ENCODE measurements at places on chromosomes 4 and X.

DNA sequence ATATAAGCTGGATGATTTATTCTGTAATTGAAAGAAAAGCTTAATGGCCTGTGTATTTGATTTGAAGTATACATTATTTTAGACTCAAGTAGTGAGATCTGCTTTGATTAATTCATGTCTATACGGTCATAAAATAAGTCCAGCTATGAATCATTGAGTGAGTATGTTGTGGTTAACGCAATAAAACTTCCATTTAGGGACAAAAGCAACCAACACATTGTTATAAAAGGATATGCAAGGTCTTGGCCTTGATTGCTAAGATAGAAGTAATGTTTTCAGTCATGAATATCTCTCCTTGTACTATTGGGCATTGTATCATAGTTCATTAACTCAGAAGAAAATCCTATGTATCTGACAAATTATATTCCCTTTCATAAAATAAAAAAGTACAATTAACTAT is 162.1 kb downstream of the EPHA5 start:
- no peak for DNase-seq

DNA sequence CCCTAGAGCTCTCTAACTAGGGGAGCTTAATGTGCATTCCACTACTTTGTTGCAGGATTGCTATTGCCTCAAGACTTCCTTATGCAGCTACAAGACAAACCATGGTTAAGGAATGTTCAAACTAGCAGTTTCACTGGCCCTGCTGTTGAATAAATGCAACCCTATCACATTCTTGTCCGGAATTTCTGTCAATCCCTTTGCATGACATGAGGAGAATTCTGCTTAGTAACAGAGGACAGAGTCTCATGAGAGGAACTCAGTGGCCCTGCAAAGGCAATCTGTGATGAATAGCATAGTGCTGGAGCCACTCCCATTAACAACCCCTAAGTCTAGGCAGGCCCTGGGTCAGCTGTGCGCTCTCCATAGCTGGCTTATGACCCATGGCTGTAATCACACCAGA is 30.7 kb upstream of the SGMS2 start:
- no peak for DNase-seq

DNA sequence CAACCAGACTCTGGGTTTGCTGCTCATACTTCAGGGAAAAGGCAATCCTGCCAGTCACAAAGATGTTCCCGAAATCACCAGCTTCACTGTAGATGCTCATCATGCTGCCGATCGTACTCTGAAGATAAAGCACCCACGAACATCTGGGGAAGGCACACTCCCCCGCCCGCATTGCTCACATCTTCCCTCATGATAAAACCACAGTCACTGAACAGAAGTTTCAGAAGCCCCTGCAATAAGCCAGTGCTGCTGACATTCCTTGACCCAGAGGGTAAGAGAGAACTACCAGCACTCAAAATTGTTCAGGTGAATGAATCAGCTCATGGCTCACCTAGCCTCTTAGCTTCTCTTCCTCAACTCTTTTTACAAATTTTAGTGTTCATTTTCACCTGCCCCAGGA is 43.1 kb downstream of the SRPX2 start:
- no peak for DNase-seq

GRCh38 chr4:36081185-36081584 is 163.1 kb downstream of the ARAP2 start:
- peak; percentile 17 for DNase-seq

DNA sequence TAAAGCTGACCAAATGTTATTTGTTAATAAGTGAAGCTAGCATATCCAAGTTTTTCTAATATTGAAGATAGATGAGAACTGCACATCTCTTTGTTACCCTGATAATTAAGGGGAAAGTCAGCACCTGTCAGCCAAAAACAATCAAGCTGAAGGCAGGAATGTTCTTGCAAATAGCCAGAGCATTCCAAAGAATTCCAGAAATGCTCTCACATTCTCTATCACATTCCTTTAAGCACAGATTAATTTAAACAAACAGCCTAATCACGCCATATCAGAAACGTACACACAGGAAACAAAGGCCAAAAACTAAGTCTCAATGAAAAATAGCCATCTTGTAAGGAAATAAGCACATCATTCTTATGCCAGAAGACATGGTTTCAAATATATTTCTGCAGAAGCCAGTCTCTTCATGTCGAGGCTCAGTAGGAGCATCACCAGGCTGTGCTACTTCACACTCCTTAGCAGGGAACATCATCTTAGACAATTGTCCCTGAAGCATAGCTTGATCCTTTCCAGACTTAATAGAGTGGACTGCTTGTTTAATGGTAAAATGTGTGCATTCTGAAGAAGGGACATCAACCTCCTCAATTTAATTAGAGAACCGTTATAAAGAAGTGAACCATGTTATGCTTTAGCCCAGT is 252.9 kb upstream of the TTC29 start:
- no peak for DNase-seq

- DNase-seq = no peak
Observed at GRCh38 chr4:144799486-144799885, 153.5 kb downstream of the HHIP start.

- peak; percentile 11 for DNase-seq
Observed at GRCh38 chrX:153598541-153599191, at the start of gene CCNQ. Gene CCNQ, minus strand, starts transcription at chrX:153599139. Its CDS starts 66 bp downstream, at chrX:153599073.

GRCh38 chr4:973431-974397 is at the start of gene DGKQ:
Gene DGKQ, minus strand, starts transcription at chr4:973569. Its CDS starts 87 bp downstream, at chr4:973482.
- DNase-seq = peak; percentile 84

- no peak for DNase-seq
Observed at GRCh38 chr4:155974476-155974749, 20.7 kb upstream of the CTSO start.

DNA sequence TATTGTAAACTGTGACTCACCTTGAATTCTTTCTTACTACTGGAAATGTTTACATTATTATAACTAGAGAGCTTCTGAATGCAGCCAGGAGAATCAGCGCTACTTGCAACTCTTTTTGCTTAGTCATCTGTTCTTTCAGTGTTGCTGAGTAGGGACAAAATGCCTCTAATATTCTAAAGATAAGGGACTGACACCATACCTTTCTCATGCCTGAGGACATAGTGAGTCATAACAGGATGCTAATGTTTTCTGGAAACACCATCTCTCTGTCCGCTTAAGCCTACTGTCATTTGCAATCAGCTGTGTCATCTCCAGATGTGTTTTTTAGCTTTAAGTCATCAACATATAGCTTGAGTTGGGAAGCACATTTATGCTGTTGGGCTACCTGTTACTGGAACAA is 108.3 kb downstream of the QRFPR start:
- no peak for DNase-seq

GRCh38 chrX:10525381-10526120 is 94.8 kb downstream of the MID1 start:
- no peak for DNase-seq

GRCh38 chr4:42541647-42542046 is 115.3 kb downstream of the ATP8A1 start:
- DNase-seq = no peak

- no peak for DNase-seq
Observed at GRCh38 chr4:127604949-127605709, 27.6 kb upstream of the INTU start.

DNA sequence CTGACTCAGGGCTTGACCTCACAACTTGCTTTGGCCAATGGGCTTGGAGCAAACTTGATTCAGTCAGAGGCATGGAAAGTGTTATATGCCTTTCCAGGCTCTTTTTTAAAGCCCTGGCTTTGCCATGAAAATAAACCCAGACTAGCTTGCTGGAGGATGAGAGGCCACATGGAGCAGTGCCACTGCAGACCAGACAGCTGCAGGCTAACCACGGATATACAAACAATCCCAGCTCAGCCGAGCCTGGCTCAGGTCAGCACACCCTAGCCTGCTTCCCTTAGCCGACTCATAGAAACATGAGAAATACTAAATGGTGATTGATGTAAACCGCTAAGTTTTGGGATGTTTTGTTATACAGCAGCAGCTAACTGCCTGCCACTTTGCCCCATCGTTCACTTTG is 345.1 kb downstream of the ARHGAP10 start:
- DNase-seq = no peak

DNA sequence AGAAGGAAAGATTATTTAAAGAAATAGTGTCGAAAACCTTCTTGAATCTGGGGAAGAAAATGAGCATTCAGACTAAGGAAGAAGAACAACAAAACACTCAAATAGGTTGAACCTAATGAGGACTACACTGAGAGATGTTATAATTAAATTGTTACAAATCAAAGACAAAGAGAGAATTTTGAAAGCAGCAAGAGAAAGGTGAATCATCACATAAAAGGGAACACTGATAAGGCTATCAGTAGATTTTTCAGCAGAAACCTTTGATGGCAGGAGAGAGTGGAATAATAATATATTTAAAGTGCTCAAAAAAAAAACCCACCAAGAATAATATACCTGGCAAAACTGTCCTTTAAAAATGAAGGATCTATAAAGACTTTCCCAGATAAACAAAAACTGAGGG is 114.9 kb downstream of the AREG start:
- DNase-seq = no peak

GRCh38 chr4:145316897-145317574 is 136.6 kb upstream of the OTUD4 start:
- DNase-seq = no peak

GRCh38 chrX:121151293-121151692 is 103.9 kb downstream of the GLUD2 start:
- no peak for DNase-seq

- DNase-seq = no peak
Observed at GRCh38 chr4:27574743-27575142, 714.1 kb downstream of the STIM2 start.

- peak; percentile 44 for DNase-seq
Observed at GRCh38 chr4:108622022-108622421, 1.6 kb downstream of the RPL34 start.

DNA sequence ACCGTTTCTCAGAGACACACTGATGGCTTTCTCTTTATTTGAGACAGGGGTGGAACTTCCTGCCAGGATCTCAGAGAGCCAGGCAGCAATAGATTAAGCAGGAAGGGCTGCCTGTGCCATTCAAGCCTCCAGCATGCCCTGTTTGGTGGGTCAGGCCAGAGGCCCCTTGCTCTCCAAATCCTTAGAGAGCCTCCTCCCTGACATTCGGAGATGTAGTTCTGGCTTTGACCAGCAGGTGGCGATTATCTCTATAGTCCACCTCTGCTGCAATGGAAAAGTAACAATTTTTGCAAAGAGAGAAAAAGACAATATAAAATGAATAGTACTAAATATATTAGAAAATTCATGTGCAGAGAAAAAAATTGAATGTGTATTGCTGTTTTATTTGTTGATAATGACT is 93.9 kb downstream of the NXF2B start:
- peak; percentile 66 for DNase-seq

- DNase-seq = no peak
Observed at GRCh38 chr4:108533876-108534275, 86.5 kb upstream of the RPL34 start.

DNA sequence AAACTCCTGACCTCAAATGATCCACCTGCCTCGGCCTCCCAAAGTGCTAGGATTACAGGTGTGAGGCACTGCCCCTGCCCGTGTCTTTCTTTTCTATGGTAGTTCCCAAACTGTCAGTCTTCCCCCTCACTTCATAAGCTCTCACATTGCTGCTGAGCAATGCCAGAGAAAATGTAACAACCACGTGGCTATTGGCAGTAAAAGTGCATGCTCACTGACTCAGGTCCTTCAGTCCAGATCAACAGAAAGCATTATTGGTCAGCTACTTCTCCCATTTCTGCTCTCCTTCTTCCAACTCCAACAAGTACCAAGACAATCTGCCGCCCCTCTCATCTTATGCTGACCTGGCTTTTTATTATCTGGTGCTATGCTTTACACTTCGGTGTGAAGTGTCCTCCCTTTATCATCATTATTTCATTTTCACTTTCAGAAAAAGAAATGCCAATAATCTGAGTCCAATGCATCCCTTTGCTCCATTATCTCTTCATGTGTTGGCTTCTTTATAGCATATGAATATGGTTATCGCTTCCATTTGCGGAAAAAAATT is 133.8 kb upstream of the UGT8 start:
- DNase-seq = no peak

DNA sequence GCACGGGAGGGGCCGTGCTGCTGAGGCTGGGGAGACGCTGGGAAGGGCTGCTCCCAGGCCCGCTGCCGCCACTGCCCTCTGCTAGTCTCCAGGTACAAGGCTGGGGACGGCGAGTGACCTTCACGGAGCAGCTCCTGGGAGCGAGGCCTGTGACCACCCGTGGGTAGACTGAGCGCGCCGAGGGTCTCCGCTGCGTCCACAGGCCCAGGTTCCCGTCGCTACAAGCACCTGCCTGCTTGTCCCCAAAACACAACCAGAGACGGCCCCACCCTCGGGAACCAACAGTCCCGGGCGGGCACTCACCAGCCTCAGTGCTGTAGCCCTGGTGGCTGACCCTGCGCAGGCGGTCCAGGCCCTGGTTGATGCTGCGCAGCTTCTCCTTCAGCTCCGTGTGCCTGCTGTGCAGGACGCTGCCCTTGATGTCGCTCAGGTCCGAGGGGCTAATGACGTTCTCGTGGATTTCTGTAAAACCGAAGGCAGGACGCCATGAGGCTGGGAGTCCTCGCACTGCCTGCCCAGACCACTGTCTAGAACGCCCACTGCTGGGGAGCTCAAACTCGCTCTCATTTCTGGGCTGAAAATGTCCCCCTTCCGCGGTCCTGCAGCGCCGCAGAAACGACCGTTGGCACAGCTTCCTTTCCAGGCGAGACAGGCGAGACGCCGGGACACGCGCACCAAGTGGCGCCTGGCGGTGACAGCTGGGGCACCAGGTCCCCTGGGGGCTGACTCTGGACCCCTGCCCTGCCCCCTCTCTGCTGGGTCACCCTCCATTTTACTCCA is 14.3 kb downstream of the LRPAP1 start:
- DNase-seq = no peak

DNA sequence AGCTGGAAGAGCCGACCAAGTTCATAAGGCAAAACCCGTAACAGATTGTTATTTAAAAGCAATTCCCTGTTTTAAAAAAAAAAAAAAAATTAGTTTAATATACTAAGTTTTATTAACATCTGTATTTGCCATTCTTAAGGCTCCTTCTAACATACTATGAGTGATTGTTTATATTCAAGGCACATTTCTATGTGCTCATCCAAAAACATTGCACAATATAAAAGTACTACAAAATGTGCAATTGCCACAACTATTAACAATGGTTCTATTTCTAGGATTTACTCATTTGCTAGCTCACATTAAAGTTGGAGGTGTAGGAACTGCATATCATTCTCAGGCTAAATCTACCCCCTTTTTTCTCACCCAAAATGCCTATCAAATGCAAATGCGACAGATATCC is 46.1 kb downstream of the CNOT6L start:
- DNase-seq = no peak

DNA sequence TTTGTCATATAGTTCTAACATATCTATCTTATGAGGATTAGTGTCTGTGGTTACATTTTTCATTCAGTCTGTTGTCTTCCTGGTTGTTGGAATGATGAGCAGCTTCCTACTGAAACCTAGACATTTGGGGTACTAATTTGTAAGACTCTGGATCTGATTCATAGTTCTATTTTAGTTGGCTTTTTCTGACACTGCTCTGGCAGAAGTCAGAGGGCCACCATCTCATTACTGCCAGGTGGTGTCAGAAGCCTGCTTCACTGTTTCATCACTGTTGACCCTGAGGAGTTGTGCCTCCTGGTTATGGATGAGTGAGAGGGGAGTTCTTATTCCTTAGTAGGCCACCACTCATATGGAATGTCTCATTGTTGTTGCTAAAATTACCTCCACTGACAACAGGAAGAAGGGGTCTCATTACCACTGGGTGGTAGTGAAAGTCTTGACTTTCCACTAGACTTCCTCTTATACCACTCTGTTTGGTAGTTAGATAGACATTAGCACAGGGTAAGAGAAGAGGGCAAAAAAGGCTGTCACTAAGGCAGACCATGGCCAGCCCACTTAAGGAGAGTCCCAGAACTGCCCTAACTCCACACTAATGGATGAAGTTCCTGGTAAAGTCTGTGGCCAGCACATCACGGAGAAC is 395.2 kb downstream of the SPOCK3 start:
- no peak for DNase-seq

- DNase-seq = no peak
Observed at GRCh38 chrX:37047776-37048175, 39.6 kb downstream of the FAM47C start.
